ENCODE measurements at places on chromosomes 13 and 19. TPM values are rescaled to one million over a fixed set of nuclear protein-coding genes. Genes with fewer than 3 reads are reported as not detected.

CCDC8 gene
- 22.5 TPM for total RNA-seq

CCL25 gene
- not detected for total RNA-seq

- DNase-seq: no peak
- no peaks in the 10 kb centered on the region for H3K27me3 ChIP-seq
- H3K4me3 ChIP-seq: no peak overlapping the region
- H3K4me1 ChIP-seq: no peaks in the 10 kb centered on the region
- H3K27ac ChIP-seq: no peak overlapping the region
Observed at GRCh38 chr19:9709305-9709704, 34.4 kb upstream of the ZNF562 start.

GRCh38 chr13:26310470-26310869, 56.5 kb downstream of the CDK8 start:
- H3K27me3 ChIP-seq: no peaks in the 10 kb centered on the region
- no peaks in the 10 kb centered on the region for H3K36me3 ChIP-seq
- no peak for DNase-seq
- H3K4me1 ChIP-seq: no peaks in the 10 kb centered on the region

- no peak overlapping the region for H3K4me3 ChIP-seq
- no peaks in the 10 kb centered on the region for H3K4me1 ChIP-seq
- H3K36me3 ChIP-seq: no peaks in the 10 kb centered on the region
- DNase-seq: peak; percentile 34
- no peaks in the 10 kb centered on the region for H3K27me3 ChIP-seq
Observed at GRCh38 chr13:27997904-27998522, 9.5 kb upstream of the URAD start.

DNA sequence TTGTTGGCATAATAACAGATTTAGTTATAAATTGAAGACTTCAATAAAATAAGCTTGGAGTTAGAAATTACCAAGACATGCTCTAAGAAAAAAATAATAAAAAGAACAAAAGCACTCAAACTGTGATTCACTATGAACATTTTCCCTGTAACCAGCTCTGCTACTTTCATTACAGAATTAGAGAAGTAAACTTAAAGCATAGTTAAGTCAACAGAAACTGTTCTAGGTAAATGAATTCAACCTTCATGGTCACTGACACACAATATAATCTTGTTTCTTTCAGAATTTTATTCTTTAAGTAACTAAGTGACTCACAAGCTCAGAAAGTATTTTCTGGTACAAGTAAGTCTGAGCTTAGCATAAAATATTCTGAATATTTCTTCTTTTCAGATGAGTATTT, 136.3 kb downstream of the KLF5 start:
- H3K36me3 ChIP-seq: no peaks in the 10 kb centered on the region
- no peak overlapping the region for H3K4me3 ChIP-seq
- no peak for DNase-seq
- H3K27ac ChIP-seq: no peak overlapping the region

GRCh38 chr19:30202060-30202600, 170.1 kb upstream of the ZNF536 start:
- no peaks in the 10 kb centered on the region for H3K36me3 ChIP-seq
- no peaks in the 10 kb centered on the region for H3K27me3 ChIP-seq
- no peak for DNase-seq
- no peaks in the 10 kb centered on the region for H3K4me1 ChIP-seq

Measured in K562 (cell line).